ENCODE measurements at places on chromosomes 1 and 21.

- no peak for DNase-seq
Measured at GRCh38 chr21:34974162-34974981, 74.7 kb downstream of the RUNX1 start.

DNA sequence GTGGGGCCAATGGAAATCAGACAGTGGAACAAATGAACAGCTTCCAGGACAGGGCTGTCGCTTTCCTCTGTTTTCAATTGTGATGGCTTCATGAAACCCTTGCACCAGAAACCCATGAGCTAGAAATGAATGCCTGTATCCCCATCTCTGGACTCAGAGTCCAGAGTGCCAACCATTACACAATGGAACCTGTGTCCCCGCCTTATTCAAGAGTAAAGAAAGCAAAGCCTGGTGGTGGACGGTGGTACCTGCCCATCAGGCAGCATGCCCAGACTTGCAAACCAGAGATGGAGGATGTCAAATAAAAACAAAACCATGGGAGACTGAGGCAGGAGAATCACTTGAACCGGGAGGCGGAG, 4.4 kb upstream of the CAPN2 start:
- DNase-seq = no peak

DNA sequence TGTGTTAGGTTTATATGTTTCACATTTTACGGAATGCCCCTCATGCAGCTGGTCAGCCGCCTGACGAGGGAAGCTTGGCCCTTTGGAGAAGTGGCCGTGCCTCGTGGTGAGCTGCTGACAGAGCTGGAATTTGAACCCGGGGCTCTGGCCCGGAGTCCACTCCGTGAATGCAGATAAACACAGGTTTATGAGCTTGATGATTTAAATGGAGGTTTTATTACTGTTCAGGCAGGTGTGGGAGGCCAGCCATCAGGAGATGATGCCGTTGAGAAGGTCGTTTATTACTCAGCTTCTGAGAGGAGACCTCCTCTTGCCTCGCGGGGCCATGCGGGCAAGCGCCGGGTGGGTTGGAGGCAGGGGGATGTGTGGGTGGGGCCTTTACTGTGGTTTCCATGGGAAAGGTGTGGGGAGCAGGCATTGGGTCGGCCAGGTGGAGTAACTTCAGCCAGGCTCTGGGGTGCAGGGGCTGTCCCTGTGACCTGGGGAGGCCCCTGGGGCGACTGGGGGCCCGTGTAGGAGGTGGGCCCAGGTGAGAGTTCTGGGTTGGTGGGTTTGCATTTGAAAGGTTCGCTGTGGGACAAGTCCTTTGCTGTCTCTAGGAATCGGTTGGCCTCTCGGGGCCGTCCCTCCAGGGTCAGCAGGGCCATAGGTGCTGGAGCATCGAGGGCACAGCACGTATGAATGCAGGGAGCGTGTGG, 22.0 kb downstream of the PRKCZ start:
- DNase-seq = no peak

DNA sequence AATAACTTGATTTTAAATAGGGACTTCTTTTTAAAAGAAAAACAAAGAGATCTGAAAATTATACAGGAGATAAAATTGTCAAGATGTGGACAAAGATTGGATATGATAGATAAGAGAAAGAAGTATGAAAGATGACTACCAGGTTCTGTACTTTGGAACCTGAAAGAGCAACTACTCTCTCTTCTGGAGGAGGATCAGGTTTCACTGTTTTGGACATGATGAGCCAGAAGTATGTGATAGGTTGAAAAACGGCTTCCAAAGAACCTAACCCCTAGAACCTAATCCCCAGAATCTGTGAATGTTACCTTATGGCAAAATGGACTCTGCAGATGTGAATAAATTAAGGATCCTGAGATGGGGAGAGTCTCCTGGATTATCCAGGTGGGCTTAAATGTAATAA, 26.2 kb downstream of the RSBN1 start:
- DNase-seq = no peak

- no peak for DNase-seq
Measured at GRCh38 chr1:170305777-170306512, 160.2 kb downstream of the NTMT2 start.

GRCh38 chr1:8412183-8412831, 94.4 kb downstream of the SLC45A1 start:
- DNase-seq = no peak

DNA sequence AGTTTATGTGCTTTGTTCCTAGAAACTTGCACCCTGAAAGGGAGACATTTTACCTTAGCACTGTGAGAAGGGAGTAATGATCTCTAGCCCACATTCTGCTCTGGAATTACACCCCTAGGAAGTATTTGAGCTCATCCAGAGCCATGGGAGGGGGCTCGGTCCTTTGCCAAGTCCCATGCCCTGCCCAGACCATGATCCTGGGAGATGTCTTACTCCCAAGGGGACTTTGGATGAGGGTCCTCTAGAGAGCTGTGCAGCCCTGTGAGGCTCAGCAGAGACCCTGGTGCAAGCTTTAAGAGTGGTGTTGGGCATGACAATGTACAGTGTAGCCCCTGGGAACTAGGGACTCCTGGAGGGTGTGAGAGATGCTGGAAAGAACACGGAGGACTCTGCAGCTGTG, 241.4 kb downstream of the HHAT start:
- no peak for DNase-seq

DNA sequence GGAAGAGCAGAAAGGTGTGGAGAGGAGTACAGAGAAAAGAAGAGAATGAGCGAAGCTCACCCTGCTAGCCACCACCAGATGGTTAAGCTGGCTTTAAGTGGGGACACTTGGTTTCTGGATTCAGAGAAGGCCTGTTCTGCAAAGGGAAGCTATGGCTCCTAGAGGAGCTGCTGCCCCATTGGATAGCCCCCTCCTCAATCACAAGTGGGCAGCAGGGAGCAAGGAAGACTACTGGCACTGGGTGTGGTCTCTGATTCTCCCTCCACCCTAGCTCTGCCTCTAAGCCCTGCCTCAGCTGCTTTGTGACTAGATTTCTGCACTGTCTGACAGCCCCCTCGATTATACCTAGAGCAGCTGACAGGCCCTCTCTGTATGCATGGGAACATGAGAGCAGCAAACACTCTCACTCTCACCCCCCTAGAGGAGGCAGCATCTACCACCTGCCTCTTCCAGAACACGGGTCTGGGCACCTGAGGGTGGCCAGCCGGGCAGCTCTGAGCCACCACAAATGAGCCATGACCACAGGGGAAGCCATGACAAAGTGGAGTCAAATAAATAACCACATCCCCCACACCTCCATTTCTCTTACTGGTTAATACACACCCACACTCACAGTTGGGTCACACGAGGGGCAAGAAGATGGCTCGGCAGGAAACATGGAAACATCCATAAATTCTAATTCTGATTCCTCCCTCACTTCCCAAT, 13.6 kb downstream of the PLEKHA6 start:
- DNase-seq = no peak

DNA sequence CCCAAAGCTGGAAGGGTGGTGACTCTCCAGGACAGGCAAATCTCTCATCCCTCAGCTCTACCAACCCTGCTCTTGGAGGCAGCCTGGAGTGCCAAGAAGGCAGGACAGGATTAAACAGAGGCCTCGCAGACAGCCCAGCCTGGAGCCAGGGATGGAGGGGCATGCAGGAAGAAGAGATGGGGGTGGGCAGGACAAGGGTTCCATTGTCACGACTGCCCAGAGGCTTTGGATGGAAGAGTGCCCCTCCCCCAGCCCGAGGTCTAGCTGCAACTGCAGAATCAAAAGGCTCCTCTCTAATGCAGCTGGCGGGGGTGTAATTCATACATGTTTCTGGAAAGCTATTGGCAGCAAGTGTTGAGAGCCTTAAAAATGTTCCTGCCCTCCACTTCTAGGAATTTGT, 8.8 kb downstream of the RAB7B start:
- DNase-seq = peak; percentile 23

- no peak for DNase-seq
Measured at GRCh38 chr1:115041654-115042053, 12.0 kb downstream of the TSHB start.
